ENCODE measurements at places on chromosomes 7 and 10. TPM values are rescaled to one million over a fixed set of nuclear protein-coding genes. Genes with fewer than 3 reads are reported as not detected.

ANKRD30A gene
- total RNA-seq, result not detected

MGMT gene
- total RNA-seq, result 7.0 TPM

SH2B2 gene
- 1.8 TPM for total RNA-seq

NKX2-3 gene
- total RNA-seq, result not detected

OLAH gene
- not detected for total RNA-seq

C10orf53 gene
- not detected for total RNA-seq

SRRM3 gene
- total RNA-seq, result not detected

PTN gene
- not detected for total RNA-seq

UNCX gene
- total RNA-seq, result not detected

ZKSCAN1 gene
- total RNA-seq, result 30.0 TPM

VIPR2 gene
- 0.73 TPM for total RNA-seq

MCM10 gene
- 0.08 TPM for total RNA-seq

GPC2 gene
- 10.5 TPM for total RNA-seq

VCL gene
- total RNA-seq, result 6.6 TPM

H2BK1 gene
- total RNA-seq, result 1.5 TPM

SPDYE5 gene
- total RNA-seq, result not detected

SLC13A1 gene
- total RNA-seq, result not detected

ANXA8L1 gene
- not detected for total RNA-seq

ZDHHC4 gene
- 35.6 TPM for total RNA-seq

FAM25A gene
- not detected for total RNA-seq

UTF1 gene
- not detected for total RNA-seq

IDI2 gene
- not detected for total RNA-seq

MRC1 gene
- not detected for total RNA-seq

C10orf143 gene
- 5.2 TPM for total RNA-seq

NME8 gene
- not detected for total RNA-seq

INA gene
- total RNA-seq, result not detected

PPP2R2D gene
- total RNA-seq, result 28.4 TPM

ITGB8 gene
- total RNA-seq, result not detected

ZNF248 gene
- 2.9 TPM for total RNA-seq

NRP1 gene
- total RNA-seq, result not detected

LIPK gene
- total RNA-seq, result not detected

NEURL1 gene
- 0.47 TPM for total RNA-seq

ADRB1 gene
- total RNA-seq, result 1.4 TPM

NXPH1 gene
- not detected for total RNA-seq

VSIR gene
- total RNA-seq, result 57.3 TPM

TAS2R39 gene
- total RNA-seq, result not detected

SRI gene
- 38.5 TPM for total RNA-seq

ELN gene
- not detected for total RNA-seq

GPAM gene
- 4.2 TPM for total RNA-seq

ZC3HAV1L gene
- total RNA-seq, result 0.44 TPM

PI4K2A gene
- 37.6 TPM for total RNA-seq

CCL24 gene
- total RNA-seq, result not detected

TUBB8 gene
- not detected for total RNA-seq

CNNM1 gene
- total RNA-seq, result not detected

TDRD1 gene
- not detected for total RNA-seq

GFRA1 gene
- total RNA-seq, result not detected

EBLN1 gene
- total RNA-seq, result not detected

UFSP1 gene
- 2.1 TPM for total RNA-seq

KAZALD1 gene
- total RNA-seq, result not detected

CTAGE4 gene
- not detected for total RNA-seq

CD36 gene
- total RNA-seq, result not detected

NOS3 gene
- total RNA-seq, result 1.1 TPM

OR2A12 gene
- not detected for total RNA-seq

LBX1 gene
- not detected for total RNA-seq

SPDYE11 gene
- total RNA-seq, result not detected

SPDYE9 gene
- total RNA-seq, result not detected

NUTM2D gene
- total RNA-seq, result 3.1 TPM

Measured in CD8-positive, alpha-beta T cell (primary cell).